ENCODE measurements at places on chromosomes 2 and 18. TPM values are rescaled to one million over a fixed set of nuclear protein-coding genes. Genes with fewer than 3 reads are reported as not detected.

DNA sequence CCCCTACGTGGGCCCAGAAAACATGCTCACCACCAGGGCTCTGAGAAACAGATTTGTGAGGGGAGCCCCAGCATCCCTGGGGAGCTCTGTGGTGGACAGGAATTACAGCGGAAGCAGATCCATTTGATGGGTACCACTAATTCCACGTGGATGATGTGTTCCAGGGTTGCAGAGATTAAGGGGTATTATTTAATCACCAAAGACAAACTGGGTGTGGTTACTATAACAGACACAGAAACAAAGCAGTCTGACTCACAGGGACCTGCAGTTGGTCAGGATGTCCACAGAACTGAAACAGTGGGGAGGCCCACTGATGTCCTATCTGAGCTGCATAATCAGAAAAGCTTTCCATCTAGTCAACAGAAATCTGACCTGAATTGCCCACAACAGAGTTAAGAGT is 65.8 kb downstream of the PSMG2 start:
- DNase-seq, result no peak

BCL2L11 gene
- total RNA-seq, result 9.2 TPM

DNA sequence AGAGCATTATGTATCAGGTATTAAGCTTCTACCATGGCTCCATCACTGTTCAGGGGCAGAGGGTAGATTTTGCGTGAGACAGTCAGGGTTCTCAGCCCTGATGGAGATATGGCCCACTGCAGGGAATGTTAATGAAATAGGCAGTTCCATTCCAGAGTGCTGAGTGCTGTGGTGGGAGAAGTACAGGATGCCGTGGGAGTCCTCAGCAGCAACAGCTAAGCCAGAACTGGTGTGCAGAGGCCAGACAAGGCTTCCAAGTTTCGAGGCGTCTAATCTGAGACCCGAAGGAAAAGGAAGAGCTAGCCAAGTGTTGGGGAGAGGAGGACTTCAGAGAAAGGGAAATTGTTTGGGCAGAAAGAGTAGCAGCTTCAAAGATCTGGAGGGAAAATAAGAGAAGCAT is 30.2 kb upstream of the MAPRE2 start:
- DNase-seq, result peak; percentile 29

CNGA3 gene
- not detected for total RNA-seq

DNA sequence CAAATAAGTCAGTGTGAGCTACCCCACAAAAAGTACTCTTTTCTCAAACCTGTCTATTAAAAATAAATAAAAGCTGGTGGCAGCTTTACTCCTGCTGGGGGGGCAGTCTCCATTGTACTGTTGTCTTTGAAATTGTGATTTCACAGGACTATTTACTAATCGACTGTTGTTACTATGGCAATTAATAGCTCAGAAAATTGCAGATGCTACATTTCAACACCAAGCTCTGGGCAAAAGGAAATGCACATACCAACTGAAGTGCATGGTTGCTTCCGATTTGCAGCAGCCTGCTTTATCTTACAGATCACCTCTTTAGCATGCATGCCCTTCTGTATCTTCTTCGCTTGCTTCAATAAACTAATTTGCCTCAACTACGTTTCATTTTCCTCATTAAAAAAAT is 117.6 kb upstream of the DAPL1 start:
- no peak for DNase-seq

GRCh38 chr18:2654169-2654927 is 1.2 kb upstream of the SMCHD1 start:
- DNase-seq, result no peak

CNTNAP5 gene
- total RNA-seq, result not detected

DNA sequence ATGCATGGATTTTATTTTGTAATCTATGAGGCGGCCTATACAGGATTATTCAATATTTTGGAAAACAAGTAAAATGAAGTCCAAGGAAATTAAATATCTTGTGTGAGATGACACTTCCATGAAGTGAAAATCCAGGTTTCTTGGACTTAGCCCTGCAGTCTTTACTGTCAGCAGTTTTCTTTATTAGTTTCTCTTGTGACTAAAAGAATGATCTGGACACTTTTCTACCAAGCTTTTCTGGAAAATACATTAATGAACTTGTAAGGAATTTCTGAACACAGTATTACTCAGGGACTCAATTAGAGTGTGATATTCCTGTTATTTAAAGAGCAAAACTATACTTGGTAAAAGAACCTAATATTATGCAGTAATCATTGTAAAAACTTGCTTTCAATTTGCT is 610.4 kb upstream of the SLC8A1 start:
- no peak for DNase-seq

- no peak for DNase-seq
Measured at GRCh38 chr2:232448304-232448690, 7.7 kb upstream of the ALPI start.

DNA sequence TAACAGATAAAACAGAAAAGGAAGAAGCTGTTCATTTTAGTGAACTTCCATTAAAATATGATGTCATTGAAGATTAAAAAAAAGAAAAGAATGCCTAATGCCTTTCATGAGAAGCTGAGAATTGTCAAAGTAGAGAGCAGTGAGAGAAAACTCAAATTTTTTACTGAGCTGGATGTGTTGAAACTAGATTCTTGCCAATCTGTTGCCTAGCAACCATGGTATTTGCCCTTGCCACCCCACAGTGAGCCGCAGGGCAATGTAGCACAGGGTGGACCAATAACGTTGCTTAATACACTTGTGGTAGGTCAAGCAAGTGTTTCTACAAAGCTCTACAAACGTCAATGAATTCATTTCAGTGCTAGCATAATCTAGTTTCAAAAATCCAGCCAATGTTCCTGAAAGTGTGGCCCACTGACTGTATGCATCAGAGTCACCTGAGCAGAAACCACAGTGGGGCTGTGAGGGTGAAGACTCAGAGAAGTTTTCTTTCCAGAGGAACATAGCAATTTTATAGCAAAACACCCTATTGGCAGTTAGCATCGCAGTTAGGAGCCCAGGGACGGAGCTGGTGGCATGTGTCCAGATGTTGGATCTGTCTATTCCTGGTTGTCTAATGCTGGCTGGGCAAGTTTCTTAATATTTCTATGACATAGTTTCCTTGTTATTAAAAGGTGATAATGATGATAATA is 132.2 kb downstream of the DOCK10 start:
- DNase-seq, result peak; percentile 49

SH2D6 gene
- total RNA-seq, result 0.29 TPM

GRCh38 chr2:228841877-228842276 is 429.2 kb downstream of the PID1 start:
- no peak for DNase-seq

GULP1 gene
- total RNA-seq, result 17.4 TPM

GRCh38 chr2:172204309-172204708 is 101.6 kb upstream of the DLX2 start:
- DNase-seq, result no peak

DNA sequence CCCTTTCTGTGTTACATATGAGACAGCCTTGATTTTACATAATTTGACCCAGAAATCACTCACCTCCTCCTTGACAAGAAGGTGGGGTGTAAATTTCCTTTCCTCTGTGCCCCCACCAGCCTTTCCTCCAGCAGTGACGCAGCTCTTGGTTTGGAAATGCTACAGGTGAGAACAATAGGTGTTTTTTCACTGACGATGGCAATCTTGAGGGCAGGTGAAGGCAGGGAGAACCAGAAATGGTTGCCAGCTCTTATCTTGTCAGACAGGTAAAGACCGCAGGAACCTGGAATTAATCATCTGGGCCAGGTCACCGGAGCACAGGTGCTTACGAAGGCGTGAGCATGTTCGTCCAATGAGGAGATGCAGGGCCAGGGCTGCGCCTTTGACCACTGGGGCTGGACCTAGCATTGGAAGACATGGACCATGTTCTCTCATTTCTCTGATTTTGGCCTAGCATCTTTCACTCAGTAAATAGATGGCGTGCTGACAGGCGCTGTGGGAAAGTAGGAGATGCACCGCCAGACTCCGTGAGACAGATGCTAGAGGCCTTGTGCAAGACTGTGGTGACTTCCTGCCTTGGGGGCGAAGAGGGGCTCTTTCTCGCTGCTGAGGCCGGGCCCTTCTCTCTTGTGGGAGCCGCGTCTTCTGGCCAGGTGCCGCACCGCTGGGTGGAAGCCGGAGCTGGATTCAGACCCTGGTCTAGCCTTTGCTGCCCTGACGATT is 4.0 kb downstream of the CIDEA start:
- DNase-seq, result no peak

IL36B gene
- total RNA-seq, result not detected

Measured in left cardiac atrium (tissue), 4 donors.